Breast epithelium (tissue), 4 donors: ENCODE measurements at places on chromosomes 7 and 10. TPM values are rescaled to one million over a fixed set of nuclear protein-coding genes. Genes with fewer than 3 reads are reported as not detected.

The CRTAC1 gene
- 1.9 TPM for total RNA-seq

DNA sequence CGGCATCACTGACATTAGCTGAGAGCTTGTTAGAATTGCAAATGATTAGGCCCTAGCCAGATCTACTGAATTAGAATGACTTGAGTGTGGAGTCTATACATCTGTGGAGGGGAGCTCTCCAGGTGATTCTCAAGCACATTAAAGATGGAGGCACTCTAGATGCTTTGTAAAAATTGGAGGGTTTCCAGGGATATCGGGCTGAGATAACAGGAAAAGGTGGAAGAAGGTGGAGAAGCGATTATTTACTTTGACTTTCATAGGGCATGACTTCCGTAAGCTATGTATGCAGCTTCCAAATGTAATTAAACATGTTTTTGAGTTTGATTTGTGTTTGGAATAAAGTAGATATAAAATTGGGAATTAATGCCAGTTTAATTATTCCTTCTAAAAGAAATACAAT, 235.0 kb upstream of the PTN start:
- no peaks in the 10 kb centered on the region for H3K27me3 ChIP-seq
- H3K4me3 ChIP-seq, result no peak overlapping the region
- H3K27ac ChIP-seq, result no peak overlapping the region

The TRIM50 gene
- not detected for total RNA-seq

The KAT6B gene
- total RNA-seq, result 90.3 TPM

DNA sequence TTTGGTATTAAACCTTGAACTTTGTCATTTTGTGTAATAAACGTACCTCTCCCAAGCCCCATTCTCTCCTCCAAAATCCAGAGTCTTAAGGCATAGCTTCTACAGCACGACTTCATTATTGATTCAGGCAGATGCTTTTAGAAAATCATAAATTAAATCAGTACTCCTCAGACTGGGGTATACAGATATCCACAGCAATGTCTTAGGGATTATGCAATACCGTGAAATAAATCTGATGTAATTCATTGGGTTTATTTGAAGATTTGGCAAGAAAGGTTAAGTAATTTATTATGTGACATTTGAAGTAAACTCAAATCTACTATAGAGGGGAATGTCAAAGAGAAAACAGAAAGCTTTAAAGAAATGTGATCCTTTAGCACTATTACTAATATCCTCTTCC, 246.1 kb upstream of the PLXDC2 start:
- no peak for DNase-seq
- no peaks in the 10 kb centered on the region for H3K36me3 ChIP-seq
- H3K4me3 ChIP-seq, result no peak overlapping the region
- H3K27ac ChIP-seq, result no peak overlapping the region

The MMD2 gene
- not detected for total RNA-seq

GRCh38 chr7:142804728-142805207, 34.0 kb downstream of the PRSS2 start:
- H3K27ac ChIP-seq, result no peak overlapping the region
- no peaks in the 10 kb centered on the region for H3K4me1 ChIP-seq
- no peak overlapping the region for H3K4me3 ChIP-seq

The PPP1R9A gene
- 7.5 TPM for total RNA-seq
